NCI-H1048 (cell line): ENCODE measurements at places on chromosomes 6 and 20.

DNA sequence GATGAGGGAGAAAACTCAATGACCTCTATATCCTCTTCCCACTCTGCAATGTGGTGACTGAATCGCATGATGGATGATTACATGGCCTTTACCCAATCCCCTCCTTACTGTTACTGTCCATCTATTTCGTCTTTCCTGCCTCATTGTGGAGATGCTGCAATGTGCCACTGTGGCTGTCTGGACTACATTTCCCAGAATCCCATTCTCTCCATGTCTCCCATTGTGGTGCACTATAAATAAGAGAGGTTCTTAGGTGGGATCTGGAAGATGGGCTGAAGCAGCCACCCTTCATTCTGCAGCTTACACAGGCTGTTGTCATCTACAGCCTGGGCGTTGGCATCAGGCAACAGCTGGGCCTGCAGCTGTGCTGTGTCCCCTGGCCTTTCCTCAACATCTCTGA is 233.6 kb downstream of the PRKN start:
- no peak for DNase-seq

GRCh38 chr6:38354905-38355304 is 284.8 kb downstream of the BTBD9 start:
- no peak for DNase-seq

- no peak for DNase-seq
These were observed 26.0 kb upstream of the KIF3B start for GRCh38 chr20:32251470-32251869.

- no peak for DNase-seq
These were observed 6.1 kb upstream of the TREML4 start for GRCh38 chr6:41222045-41222444.

- no peak for DNase-seq
These were observed 8.4 kb upstream of the RIN2 start for GRCh38 chr20:19749618-19750071.

DNA sequence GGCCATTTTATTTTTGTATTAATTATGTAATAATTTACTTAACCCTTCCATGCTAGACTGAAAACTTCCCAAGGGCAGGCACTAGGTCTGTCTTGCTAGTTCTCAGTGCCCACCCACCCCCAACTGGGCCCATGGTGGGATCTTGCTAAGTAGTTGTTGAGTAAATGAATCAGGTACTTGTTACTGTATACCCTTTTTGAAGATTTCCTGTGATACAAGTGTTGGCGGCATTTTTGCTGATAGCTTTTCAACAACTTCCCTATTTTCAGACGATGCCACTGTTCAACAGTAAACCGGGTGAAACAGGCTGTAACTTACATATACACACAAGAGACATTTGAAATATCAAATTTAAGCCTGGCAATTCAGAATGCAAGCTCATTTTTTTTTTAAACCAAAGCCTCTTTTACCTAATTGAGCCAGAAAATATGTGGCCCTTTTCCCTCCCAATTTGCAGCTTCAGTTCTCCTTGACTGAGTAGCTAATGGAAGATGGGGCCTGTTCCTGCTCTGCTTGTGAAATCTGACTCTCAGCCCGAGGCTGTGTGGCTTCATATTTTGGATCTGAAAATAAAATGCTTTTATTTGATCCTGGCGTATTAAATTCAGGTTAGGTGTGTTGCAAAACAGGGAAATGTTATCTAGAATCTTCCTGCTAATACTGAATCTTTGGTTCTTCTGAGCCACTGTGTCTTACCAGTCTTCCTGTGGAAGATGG is 288.3 kb downstream of the NRN1 start:
- DNase-seq = no peak

DNA sequence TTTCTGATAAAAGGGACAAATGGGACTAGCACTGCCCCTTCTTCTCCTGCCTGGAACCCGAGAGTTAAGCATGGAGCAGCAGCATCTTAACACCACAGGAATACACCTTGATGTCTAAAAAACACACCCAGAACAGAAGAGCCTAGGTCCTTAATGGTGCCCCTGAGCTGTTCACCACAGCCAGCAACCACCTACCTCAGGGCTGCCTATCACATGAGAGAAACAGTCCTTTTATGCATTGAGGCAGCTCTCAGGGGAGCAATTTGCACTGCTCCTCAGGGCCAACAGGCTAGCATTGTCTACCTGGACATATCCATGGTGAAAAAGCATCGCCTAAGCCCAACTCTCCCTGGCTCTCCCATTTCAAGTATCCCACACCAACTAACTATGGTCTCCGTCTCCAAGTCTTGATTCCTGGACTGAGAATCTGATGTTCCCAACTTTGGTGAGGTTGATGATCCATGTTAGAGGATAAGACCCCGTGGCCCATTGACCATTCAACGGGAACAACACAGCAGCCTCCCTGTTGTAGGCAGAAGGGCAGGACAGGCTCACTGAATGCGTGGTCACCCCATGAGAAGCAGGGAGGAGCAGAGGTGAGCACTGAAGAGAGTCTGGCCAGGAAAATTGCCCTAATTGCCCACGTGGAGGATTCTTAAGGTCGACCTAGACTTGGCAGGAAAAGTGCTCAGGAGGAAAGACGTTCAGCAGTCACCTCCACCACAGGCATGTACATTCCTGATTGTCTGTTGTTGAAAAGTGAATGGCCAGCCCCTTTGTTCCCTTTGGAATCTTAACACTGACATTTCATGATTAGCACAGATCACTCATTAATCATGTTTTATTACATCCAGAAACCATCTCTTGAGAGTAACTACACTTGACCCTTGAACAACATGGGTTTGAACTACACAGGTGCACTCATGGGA is 4.2 kb upstream of the APMAP start:
- no peak for DNase-seq

DNA sequence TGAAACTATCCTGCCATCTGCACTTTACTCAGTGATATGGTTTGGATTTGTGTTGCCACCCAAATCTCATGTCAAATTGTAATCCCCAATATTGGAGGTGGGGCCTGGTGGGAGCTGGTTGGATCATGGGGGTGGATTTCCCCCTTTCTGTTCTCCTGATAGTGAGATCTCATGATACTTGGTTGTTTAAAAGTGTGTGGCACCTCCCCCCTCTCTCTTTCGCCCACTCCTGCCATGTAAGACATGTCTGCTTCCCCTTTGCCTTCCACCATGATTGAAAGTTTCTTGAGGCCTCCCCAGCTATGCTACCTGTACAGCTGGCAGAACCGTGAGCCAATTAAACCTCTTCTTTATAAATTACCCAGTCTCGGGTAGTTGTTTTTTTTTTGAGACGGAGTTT is 18.0 kb downstream of the PIGT start:
- no peak for DNase-seq

- DNase-seq = no peak
These were observed at the start of gene LRRC73 for GRCh38 chr6:43509984-43510826. Gene LRRC73 (minus strand): TSS chr6:43510346. CDS start chr6:43509785, 561 bp downstream.

DNA sequence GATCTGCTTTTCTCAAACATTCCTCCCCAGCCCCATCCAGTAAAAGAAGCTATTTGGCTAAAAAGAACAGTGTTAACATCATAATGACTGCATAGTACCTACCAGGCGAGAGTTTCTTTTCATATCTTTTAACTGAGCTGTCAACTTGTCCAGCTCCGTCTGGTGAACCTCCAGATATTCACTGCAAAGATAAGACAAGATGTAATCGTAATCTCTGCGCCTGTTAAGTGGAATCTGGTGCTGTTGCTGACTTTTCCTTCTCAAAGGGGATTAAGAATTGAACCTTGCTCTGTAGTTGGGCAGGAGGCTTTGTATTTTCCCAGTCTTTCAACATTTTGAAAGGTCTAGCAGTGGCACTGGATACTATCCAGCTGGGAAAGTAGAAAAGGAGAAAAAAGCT is 63.0 kb downstream of the RIPOR2 start:
- DNase-seq = no peak

DNA sequence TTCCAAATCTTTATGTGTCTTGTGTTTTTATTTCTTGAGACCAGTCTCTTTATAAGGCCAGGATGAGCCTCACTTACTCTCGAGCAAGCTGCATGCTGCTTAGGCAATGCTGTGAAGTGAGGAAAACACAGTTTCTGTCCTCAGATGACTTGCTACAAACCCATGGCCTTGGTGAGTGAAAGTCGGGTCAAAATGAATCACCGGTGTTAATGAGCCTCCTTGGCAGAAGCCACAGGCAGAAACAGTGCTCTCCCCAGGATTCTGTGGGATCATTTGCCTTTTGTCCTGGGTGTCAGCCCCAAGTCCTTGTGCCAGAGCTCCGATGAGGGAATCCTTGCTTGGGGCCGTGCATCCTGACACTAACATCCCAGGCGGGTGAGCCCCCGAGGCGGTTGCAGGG is 482.5 kb downstream of the QKI start:
- no peak for DNase-seq
